ENCODE measurements at places on chromosomes 2 and 18.

DNA sequence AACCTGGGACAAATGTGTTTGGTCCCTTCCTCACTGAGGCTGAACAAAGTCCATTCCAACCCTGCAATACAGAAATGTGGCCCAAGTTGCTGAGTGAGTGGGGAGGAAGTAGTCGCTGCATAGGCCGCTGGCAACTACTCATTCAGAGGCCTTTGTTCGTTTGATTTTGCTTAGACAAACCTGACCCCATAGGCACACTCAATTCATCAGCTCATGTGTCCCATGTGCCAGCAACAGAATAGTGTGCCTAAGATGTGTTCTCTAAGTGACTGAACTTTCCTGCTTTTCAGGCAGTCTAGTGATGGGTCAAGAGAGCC lies 23.0 kb downstream of the PTPN18 start:
- no peak for DNase-seq

DNA sequence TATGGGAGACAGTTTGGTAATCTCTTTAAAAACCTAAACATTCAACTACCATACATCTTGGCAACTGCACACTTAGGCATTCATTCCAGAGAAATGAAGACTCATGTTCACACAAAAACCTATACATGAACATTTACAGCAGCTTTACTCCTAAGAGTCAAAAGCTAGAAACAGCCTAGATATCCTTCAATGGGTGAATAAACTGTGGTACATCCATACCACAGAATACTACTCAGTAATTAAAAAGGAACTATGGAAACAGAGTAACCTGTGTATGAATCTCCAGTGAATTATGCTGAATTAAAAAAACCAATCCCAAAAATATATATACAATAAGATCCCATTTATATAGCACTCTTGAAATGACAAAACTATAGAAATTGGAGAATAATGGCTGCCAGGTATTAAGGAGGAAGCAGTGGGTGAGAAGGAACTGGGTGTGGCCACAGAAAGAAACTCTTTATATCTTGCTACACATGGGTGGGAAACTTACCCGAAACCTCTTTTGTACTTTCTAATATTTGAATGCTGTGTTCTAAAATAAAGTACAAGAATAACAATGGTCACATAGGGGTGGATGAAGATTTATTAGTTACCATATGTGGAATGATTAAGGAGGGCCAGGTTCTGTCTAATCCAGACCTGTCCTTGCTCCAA lies 13.7 kb downstream of the SESTD1 start:
- no peak for DNase-seq

DNA sequence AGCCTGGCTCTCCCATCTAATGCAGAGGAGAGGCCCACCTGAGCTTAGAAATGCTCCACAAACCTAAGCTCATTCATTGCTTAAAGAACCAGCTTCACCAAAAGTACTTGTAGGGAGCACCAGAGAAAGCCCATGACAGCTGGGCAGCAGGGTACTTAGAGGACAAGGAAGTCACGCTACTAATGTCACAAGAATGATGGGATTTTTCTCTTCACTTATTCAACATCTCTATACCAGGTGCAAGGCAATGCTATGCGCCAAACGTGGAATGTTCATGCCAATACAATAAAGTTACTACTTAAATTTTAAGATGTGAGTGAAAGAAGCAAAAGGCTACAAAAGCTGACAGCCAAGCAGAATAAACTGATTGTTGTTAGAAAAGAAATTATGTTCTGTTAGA lies 36.0 kb downstream of the LONRF2 start:
- no peak for DNase-seq

DNA sequence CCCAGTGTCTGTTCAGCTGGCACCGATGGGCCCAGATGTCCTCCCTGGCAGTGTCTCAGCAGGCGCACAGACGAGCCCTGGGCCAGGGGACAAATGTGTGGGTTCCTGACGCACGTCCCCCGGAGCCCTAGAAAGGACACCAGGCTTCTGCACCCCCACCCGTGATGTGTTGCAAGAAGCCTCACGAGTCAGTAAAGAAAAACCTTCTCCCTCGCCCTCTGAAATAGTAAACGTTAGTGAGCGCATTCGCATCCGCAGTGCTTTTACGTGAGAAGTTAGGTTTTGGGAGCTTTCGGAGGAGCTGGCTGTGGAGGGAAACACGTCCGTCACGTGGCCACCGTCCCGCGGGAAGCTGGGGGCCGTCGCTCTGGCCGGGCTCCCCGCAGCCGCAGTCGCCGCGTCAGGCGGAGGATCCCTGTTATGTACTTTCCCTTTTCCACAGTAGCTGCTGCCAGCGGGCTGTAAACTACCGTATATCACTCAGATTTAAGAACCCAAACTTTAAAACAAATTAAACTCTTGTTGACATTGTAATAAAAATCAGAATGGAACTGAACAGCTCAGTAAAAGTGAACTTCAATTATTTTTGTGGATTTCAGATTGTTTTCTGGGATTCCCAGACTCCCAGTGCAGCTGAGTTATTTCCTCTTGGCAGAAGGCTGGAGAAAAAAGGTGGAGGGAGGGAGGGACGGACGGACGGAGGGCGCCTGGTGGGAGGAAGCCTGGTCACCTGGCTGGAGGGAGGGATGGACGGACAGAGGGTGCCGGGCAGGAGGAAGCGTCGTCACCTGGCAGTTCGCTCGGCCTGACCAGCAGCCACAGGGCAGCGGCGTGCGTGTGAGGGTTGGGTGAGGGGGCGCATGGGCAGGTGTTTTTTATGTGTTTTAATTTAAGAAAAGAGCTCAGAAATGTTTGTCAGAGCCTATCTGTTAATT lies 112.1 kb downstream of the NFATC1 start:
- DNase-seq: no peak

DNA sequence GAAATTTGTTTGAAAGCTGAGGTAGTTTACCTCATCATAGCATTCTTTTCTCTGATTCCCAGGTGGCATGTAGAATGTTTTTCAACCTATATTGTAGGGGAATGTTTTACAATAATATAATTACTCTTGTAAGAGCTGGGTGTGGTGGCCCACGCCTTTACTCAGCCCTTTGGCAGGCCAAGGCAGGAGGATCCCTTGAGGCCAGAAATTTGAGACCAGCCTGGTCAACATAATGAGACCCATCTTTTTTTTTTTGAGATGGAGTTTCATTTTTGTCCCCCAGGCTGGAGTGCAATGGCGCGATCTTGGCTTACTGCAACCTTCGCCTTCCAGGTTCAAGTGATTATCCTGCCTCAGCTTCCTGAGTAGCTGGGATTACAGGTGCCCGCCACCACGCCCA lies 3.6 kb downstream of the USP39 start:
- DNase-seq: no peak

GRCh38 chr2:70069049-70069448 lies 18.2 kb upstream of the PCBP1 start:
- peak; percentile 61 for DNase-seq

DNA sequence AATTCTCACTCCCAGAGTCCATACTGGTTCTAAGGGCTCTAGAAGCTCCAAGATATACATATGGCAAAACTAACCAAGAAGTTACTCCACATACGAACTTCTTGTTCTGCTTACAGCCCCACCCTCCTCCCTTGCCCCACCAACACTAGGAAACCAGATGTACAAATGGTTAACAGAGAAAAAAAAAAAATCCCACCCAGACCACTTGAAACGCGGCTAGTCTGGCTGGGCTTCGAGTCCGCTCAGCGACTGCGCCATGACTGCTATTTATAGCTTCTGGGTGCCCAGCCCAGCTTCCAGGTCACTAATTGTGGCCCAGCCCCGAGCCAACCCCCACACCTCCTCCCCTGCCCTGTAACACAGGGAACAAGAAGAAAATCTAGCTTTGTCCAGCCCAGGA lies 47.0 kb upstream of the IHH start:
- DNase-seq: no peak

GRCh38 chr2:36469106-36469477 lies 113.5 kb downstream of the CRIM1 start:
- no peak for DNase-seq

DNA sequence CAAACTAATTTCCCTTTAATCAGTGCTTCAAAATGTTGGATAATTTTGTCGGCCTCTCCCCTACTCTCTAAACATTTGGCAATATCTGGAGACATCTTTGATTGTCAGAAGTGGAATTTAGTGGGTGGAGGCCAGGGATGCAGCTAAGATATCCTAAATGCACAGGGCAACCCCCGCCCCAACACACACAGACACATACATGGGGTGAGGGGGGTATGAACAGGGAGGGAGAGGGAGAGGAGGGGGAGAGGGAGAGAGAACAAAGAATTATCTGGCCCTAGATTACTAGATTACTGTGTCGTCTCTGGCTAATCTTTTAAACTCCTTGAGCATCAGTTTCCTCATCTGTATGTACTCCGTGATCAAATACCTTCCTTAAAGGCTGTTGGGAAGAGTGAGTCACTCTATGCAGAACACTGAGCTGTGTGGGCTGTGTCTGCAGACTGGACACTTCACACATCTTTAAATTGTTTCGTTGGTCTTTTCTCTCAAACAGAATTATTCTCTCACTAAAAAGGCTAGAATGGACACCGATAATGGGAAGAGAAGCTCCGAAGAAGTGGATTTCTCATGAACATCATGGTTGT lies 2.9 kb downstream of the RNF149 start:
- no peak for DNase-seq

GRCh38 chr2:71066856-71067255 lies 1.6 kb upstream of the NAGK start:
- no peak for DNase-seq

- DNase-seq: no peak
Observed at GRCh38 chr18:22057908-22058527, 111.4 kb upstream of the GATA6 start.

GRCh38 chr2:134468776-134469175 lies 214.9 kb downstream of the MGAT5 start:
- DNase-seq: no peak

DNA sequence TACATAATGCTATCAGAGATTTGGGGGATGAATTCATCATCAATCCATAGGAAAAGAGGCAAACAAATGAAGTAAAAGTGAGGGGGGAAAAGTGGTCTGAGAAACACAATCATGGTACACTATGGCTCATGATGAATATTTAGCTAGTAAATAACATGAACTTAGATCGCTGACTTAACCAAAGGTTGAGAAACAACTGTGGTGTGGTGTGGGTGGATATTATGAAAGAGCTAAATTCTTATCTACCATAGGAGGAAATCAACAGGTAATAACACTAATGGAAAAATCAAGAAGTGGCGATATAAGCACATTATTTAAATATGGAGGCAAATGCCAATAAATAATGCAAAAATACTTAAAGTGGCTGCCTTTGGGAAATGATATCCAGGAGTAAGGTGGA lies 12.2 kb upstream of the TPRKB start:
- no peak for DNase-seq

DNA sequence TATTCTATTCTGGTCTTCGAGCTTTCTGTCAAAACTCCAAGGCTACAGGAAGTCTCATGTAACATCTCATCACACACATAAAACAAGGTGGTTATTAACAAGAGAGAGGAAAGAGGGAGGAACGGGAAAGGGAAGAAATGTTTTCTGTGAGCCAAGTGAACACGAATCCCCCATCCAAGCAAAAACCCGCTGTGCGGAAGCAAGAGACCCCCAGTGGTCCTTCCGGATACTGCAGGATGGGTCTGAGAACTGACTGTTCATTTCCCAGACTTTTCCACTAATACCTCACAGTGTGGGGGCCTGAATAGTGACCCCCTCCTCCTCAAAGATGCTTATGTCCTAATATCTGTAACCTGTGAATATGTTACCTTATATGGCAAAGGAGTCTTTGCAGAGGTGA lies 19.0 kb upstream of the DIPK1C start:
- DNase-seq: no peak

DNA sequence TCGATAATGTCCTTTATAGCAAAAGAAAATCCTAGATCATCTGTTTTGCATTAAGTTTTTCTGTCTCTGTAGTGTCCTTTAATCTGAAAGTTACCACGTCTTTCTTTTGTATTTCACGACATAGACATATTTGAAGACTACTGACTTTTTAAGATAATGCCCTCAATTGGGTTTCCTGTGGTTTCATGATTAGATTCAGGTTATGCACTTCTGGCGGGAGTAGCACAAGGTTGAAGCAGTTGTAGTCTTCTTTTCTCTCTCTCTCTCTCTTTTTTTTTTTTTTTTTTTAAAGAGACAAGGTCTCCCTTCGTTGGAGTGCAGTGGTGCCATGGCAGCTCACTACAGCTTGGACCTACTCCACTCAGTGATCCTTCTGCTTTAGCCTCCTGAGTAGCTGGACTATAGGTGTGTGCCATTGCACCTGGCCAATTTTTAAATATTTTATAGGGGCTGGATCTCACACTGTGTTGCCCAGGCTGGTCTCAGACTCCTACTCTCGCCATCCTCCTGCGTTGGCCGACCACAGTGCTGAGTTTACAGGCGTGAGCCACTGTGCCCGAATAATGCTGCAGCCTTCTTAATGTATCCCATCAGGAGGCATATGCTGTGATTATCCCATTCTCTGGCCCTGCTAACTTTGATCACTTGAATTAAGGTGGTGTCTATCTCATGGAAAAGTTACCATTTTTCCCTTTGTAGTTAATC lies 3.9 kb downstream of the INPP4A start:
- DNase-seq: no peak

- no peak for DNase-seq
Observed at GRCh38 chr2:45432406-45432805, 178.7 kb downstream of the SRBD1 start.

Measured in activated naive CD8-positive, alpha-beta T cell treated with anti-CD3 and anti-CD28 coated beads, Interleukin-2, amount 50 U/mL, for 16 hours (primary cell).